Pons (tissue), 1 donor: ENCODE measurements at places on chromosomes 7 and 10.

GRCh38 chr10:3287572-3288445, 115.2 kb upstream of the PITRM1 start:
- no peak for DNase-seq

- DNase-seq = peak; percentile 37
Observed at GRCh38 chr10:17847585-17848296, 38.6 kb downstream of the MRC1 start.

DNA sequence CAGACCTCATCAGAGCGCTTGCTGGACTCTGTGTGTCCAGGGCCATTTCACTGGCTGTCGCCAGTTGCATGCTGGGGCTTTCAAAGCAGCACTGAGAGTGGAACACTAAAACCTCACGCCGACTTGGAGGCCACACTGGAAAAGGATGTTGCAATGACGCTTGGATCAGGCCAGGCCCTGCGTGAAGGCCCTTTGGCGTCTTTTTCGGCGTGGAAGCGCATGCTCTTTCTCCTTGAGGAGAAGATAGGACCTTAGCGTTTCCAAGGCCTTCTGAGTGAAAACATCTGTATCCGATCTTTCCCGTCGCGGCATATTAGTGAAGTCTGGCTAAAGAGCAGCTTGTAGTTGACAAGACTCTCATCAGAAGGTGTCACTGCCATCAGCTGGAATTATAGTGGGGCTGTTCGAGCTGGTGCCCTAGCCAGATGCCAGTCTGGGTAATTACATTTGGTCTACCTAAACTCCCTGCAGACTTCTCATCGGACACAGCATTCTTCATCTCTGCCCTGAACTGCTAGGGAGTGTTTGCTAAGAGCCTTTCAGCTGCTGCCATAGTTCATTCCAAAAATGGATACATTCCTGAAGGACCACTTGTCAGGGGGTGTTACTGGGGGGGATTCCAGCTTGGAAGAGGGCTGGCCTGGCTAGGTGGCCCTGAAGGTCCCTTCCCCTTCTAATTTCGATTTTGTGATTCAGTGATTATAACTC, 167.7 kb upstream of the TCF7L2 start:
- DNase-seq = no peak

DNA sequence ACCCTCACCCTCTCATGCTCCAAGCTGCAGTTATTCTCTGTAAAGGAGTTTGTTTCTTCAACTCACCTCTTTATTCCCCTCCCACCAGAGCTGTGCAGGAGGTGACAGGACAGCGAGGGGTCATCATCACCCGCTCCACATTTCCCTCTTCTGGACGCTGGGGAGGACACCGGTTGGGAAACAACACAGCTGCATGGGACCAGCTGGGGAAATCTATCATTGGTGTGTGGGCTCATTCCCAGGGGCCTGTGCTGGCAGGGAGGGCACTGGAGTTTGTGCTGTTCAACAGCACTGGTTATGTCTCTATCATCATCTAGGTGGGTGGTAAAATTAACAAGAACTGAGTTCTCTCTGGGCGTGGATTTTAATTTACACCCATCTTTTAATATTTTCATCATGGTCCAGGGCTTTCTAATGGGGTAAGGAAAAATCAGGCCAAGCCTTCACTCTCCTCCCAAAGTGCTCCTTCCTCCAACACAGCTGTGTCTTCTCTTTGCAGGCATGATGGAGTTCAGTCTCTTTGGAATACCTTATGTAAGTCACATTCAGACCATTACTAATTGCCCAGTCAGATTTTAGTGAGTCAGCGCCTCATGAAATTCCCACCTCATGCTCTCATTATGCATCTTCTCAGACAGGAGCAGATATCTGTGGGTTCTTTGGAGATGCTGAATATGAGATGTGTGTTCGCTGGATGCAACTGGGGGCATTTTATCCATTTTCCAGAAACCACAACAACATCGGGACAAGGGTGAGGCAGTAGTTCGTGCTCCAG, 61.6 kb downstream of the PRSS58 start:
- DNase-seq = no peak

GRCh38 chr10:77202857-77203256, 434.8 kb downstream of the KCNMA1 start:
- no peak for DNase-seq

DNA sequence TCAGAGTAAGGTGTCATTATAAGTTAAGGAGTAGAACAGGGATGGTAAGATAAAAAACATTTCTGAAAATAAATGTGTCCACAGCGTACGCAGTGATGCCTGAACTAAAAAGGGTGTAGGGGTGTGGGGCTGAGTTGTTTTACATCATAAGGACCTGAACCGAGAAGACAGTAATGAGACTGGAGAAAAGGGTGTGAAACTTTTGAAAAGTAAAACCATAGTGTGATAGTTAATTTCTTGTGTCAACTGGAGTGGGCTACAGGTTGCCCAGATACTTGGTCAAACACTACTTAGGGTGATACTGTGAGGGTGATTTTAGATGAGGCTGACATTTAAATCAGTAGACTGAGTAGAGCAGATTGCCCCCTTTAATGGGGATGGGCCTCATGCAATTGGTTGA, 169.0 kb upstream of the PRPS1L1 start:
- DNase-seq = no peak

- DNase-seq = no peak
Observed at GRCh38 chr10:767211-767610, 77.7 kb upstream of the DIP2C start.
